Activated CD4-positive, CD25-positive, alpha-beta regulatory T cell treated with anti-CD3 and anti-CD28 coated beads, Interleukin-2, amount 50 U/mL, for 72 hours (primary cell): ENCODE measurements at places on chromosomes 13 and 19.

GRCh38 chr13:60756306-60756705 is 359.3 kb downstream of the TDRD3 start:
- DNase-seq: no peak

- DNase-seq: no peak
Measured at GRCh38 chr13:46698910-46699460, 98.0 kb downstream of the ESD start.

- DNase-seq: peak; percentile 48
Measured at GRCh38 chr13:40562975-40563349, 103.5 kb downstream of the FOXO1 start.

DNA sequence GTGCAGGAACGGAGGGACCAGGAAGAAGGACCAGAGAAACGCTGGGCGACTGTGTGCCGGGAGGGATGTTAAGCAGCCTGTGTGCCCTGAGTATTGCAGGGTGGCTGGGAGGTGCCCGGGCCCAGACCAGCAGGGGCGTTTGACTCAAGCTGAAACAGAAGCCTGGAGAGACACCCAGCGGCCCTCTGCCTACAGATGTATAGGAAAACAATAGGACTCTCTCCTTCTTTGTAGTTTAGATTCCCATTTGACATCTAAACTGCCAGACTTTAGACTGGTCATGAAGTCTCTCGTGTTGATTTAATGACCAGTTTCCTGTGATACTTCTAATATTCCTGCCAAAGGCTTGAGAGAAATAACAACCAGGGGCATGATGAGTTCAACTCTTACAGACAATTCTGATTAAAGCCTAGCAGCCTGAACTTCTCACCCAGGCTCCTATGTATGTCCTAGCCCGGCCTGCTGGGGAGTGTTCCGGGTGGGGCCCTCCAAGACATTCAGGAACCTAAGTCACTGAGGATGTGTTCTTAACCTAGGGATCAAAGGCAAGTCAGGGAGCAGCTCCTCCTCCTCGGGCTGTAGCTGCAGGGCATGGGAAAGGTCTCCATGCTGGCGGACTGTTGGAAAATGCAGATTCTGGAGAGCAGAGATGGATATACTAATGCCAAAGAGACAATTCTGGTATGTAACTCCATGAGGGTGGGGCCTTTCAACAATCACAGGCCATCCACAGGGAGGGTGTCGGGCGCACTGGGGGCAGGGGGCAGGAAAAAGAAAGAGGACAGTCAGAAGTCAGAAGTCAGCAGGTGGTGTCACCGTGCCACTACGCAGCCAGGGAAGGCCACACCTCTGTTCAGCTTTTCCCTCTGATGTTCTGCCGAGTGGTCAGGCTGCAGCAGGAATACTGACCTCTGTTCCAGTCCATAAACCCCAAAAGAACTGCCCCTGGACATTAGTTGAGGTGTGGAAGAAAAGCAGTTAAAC is 131.8 kb downstream of the STARD13 start:
- DNase-seq: no peak

GRCh38 chr13:95100525-95101433 is 200.5 kb downstream of the ABCC4 start:
- DNase-seq: no peak

- DNase-seq: no peak
Measured at GRCh38 chr13:51221674-51222036, 543 bp upstream of the FAM124A start.

DNA sequence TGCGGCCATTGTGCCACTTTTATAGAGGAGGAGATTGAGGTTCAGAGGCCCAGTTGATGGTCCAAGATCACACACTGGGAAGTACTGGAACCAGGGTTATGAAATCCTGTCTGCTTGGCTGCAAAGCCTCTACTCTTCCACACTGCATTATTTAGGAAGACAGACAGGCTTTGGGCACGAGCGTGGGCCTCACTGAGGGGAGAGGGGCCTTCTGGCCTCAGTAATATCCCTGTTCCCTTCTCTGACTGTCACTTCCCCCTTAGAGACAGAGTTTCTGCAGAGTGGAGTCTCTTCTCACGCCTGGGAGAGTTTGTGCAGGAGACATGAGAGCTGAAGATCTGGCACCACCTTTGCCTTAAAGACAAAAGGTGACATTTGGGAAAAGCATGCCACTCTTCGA is 49.0 kb upstream of the PNMA8B start:
- DNase-seq: no peak

- DNase-seq: no peak
Measured at GRCh38 chr13:36061621-36062020, 69.6 kb downstream of the DCLK1 start.

GRCh38 chr13:33536601-33537000 is 251.0 kb upstream of the STARD13 start:
- DNase-seq: no peak

GRCh38 chr19:39398297-39398864 is 7.2 kb downstream of the MED29 start:
- no peak for DNase-seq

GRCh38 chr13:101390461-101390860 is 25.8 kb downstream of the NALCN start:
- no peak for DNase-seq

GRCh38 chr13:28967029-28967915 is 147.1 kb downstream of the MTUS2 start:
- no peak for DNase-seq

GRCh38 chr19:17614476-17614875 is 59.0 kb downstream of the COLGALT1 start:
- no peak for DNase-seq

- no peak for DNase-seq
Measured at GRCh38 chr13:107361666-107362065, 793.7 kb upstream of the ARGLU1 start.

GRCh38 chr13:26882731-26883130 is 122.1 kb upstream of the GPR12 start:
- DNase-seq: no peak

GRCh38 chr13:50509771-50510441 is 333.6 kb downstream of the DLEU7 start:
- DNase-seq: no peak

GRCh38 chr19:40608240-40608621 is 7.1 kb downstream of the LTBP4 start:
- no peak for DNase-seq

DNA sequence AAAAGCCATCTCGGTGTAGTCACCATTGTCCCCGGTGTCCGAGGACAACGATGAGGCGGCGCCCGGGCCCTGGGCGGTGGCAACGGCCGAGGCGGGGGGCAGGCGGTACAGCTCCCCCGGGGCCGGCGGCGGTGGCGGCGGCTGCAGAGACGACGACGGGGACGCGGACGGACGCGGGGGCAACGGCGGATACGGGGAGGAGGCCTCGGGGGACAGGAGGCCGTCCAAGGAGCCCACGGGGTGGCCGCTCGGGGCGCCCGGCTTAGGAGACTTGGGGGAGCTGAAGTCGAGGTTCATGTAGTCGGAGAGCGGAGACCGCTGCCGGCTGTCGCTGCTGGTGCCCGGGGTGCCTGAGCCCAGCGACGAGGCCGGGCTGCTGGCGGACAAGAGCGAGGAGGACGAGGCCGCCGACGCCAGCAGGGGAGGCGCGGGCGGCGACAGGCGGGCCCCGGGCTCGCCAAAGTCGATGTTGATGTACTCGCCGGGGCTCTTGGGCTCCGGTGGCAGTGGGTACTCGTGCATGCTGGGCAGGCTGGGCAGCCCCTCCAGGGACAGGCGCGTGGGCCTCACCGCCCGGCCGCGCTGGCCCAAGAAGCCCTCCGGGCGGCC is 3.5 kb downstream of the IRS2 start:
- DNase-seq: no peak

DNA sequence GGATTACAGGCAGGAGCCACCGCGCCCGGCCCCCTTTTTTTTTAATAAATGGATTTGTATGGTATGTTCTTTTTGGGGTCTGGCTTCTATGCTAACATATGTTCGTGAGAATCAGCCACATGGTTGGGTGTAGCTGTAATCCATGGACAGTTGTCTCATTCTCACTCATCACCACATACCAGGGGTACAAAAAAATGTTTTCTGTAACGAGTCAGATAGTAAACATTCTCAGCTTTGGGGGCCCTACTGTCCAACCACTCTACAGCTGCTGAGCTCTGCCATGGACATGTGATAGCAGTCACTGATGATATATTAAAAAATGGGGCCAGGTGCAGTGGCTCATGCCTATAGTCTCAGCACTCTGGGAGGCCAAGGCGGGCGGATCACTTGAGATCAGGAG is 5.1 kb upstream of the RETN start:
- DNase-seq: no peak

GRCh38 chr19:50264483-50265186 is 61.2 kb downstream of the MYH14 start:
- no peak for DNase-seq

DNA sequence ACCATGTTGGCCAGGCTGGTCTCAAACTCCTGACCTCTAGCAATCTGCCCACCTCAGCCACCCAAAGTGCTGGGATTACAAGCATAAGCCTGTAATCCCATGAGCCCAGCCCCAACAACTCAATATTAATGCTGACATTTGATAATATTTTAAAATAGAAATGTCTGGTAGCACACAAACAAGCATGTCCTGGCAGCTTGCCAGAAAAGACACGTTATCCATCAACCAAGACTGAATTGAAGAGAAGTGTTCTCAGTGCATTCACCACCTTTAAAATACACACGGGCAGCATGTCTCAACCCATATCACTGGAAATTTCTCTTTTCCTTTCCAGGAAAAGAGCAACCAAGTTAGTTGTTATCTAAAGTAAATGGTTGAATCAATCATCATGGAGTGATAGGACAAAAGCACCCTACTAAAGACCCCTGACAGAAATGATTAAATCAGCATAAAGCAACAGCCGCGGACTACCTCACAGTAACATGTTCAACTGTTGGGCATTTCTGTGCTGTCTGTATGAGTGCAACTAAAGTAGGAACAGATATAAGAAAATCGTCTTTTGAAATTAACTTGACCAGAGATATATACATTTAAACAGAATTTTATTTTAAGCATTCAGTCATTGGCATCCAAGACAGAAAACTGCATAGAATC is 25.0 kb downstream of the LHFPL6 start:
- no peak for DNase-seq

DNA sequence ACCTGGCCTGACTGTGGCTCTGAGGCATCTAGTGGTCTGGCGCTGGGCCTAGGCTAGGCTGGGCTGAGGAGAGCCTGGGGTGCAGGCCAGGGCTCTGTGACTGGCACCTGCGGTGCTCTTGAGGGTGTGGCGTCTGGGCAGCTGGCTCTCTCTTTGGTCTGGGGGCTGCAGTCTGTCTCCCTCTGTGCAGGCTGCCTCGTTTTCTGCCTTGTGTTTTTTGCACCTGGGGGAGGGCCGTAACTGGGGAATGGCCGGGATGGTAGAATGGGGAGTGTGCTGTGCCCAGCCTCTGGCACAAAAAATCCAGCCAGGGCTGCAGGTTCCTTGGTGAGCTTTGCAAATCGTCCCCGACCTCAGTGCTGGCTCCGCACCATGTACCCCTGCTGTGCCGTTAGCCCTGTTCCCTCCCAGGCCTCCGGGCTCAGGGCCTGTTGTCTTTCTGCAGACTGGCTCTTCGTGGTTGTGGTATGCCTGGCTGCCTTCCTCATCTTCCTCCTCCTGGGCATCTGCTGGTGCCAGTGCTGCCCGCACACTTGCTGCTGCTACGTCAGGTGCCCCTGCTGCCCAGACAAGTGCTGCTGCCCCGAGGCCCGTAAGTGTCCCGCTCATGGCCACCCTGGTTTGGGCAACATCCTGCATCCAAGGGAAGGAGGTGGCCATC is 6.5 kb upstream of the USF2 start:
- DNase-seq: peak; percentile 28

DNA sequence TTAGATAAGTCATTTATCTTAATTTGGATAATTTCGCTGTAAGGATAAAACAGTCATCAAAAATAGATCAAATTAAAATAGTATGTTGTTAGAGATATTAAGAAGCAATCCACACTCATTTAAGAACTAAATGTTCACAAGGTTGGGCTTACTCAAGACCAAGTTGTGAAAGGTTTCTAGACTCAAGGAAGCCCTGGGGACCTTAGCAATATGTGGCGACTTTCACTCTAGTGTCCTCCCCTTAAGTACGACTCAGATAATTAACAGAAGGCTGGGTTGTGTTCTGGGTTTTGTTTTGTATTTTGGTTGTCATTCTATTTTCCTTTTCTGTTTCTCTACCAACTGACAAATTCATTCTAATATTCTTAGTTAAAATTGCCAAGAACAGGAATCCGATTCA is 1008.0 kb downstream of the PCDH9 start:
- DNase-seq: no peak

DNA sequence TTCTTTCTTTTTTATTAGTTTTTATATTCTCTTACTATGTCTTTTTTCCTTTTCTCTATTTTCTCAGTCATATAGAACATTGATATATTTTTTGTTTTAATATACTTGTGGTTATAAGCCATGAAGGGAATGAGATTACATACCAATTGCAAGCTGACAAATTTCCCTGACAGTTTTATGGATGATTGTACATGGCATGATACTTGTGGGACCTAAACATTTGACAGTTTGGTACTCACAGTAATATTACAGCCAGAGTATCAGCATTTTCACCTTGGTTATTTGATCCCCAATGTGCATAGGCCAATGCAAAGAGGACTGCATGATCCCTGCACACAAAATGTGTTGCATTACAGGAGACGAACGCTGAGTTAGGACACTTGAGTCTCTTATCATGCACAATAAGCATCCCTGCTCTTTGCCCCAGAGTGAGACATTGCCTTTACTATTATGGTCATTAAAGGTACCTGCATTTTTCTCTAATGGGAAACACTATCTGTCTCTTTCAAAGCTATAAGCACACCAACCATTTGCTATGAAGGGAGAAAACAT is 713.4 kb upstream of the PCDH20 start:
- DNase-seq: no peak

- DNase-seq: peak; percentile 73
Measured at GRCh38 chr19:4815426-4816201, 15.9 kb downstream of the TICAM1 start.

DNA sequence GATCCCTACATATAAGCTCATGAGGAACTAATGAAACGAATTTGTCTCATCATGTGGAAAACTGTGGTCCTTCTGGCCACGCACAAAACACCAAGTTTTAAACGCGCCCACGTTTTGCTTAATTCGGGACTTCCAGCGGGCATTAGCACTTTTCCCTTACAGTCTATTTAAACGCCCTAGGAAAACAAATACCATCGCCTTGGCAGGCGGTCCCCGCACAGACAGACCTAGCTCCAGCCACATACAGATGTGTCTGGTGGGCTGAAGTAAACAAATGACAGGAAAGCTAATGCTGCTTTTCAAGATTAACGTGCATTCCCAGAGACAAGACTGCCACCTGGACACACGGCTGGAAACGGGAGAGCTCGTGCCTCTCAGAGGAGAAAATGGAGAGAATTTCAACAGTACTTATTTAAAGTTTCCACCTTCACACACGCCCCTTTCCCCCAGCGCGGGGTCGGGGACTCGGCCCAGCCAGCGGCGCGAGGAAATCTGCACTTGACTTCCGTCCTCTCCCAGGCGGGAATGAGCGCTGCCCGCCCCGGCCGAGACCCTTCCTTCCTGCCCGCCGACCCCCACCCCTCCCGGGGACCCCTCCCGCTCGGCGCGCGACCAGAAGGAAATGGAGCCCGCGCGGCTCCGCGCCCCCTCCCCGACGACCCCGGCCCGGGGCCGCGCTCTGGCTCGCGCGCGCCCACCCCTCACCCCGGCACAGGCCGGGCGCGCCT is 931 bp downstream of the USP12 start:
- peak; percentile 43 for DNase-seq
